Activated CD4-positive, alpha-beta T cell treated with anti-CD3 and anti-CD28 coated beads for 4 hours (primary cell): ENCODE measurements at places on chromosomes 6 and 20.

DNA sequence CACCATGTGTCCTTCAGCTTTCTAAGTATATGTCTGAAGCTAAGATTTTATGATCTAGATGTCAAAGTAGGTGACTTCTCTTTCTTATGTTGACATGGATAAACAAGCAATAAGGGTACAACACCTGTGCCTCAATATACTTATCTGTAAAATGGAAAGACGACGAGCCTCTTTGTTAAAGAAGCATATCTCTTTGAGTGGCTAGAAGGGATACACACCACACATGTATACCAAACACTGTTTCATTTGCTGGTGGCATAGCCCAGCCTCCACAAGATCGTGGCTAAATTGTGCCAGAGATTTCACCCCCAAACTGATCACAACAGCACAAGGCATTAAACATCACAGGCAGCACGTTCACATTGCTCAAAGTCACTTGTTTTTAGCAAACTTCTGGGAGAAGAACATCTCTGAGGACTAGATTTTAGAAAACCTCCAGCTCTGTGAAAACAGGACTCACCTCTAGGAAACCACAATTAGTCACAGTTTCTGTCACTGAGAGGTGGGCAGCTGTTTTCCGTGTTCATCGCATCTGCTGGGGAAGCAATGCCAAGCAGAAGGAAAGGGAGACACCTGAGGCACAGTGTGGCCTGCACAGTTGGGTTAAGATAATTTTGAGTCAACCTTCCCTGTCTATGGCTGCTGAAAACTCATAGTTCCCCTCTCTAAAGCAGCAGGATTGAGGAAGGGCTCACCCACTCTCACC is 263.0 kb upstream of the PLCB4 start:
- no peak for DNase-seq

DNA sequence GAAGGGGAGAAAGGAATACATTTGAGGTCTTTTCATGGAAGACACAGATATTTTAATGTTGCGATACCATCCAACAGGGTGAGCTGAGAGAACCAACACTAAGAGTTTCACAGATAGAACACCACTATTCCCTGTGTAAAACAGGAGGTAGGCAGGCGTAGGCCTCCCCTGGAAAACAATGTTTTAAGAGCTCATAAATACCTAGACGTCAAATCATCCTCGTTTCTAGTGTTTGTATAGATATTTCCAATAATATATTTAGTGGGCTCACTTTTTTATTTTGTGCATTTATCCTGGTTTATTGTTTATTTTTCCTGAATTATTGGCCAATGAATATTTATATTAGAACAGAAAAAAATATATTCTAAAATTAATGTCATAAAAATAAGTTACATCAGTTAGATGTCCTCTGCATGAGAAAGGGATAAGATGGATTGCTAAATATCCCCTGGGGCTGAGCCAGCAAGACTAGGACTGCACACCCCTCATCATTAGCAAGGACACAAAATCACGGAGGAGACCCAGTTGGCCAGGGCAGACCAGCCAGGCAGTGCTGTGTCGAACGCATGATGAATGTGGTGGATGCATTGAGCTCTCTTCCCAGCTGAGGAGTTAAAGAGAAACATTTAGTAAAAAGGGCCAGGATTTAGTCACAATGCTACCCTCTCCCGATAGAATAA is 380.5 kb downstream of the C6orf118 start:
- DNase-seq: no peak

DNA sequence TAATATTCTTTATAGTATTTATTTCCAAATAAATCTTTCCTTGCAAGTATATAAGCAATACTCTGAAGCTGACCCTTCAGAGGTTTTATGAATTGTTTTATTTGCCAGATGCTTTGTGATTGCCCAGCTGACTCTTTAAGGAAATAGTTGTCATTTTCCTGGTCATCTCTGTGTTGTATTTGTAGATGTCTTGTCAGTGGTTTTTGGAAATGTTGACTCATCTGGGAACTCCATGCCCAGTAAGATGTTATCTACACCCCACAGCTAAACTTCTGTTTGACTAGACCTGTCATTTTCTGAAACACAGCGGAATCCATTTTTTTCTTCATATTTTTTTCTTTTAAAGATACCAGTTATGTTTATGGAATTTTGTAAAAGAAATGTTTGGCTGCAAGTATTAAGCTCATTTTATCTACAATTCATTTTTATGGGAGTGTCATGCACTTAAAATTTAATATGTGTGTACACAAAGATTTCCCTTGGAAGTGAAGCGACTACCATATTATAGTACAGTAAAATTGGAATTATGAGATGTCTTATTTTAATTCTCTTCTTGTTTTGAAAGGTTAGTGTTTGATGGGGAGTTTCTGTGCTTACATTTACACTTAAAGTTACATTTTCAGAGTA is 491.0 kb downstream of the NKAIN2 start:
- DNase-seq: no peak

DNA sequence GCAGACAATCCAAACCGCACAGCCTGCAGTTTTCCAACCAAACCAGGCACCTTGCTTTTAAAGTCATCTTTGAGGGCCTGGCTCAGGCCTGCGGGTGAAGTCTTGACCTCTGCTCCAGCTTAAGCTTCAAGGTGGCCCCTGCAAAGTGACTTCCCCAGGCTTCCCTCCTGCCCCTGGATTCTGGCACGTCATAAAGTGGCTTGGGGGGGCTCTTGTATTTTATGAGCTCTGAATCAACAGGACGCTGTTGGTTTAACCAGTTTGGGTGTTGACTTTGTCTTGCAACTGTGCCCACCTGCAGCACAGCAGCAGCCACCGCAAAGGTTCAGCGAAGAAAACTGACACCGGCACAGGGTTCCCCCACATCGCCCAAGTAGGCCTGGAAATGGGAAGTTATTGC is 81.2 kb downstream of the NFATC2 start:
- no peak for DNase-seq

- no peak for DNase-seq
Observed at GRCh38 chr6:79239536-79240168, 5.2 kb upstream of the HMGN3 start.

- DNase-seq: no peak
Observed at GRCh38 chr6:94270091-94270948, 851.0 kb upstream of the EPHA7 start.

DNA sequence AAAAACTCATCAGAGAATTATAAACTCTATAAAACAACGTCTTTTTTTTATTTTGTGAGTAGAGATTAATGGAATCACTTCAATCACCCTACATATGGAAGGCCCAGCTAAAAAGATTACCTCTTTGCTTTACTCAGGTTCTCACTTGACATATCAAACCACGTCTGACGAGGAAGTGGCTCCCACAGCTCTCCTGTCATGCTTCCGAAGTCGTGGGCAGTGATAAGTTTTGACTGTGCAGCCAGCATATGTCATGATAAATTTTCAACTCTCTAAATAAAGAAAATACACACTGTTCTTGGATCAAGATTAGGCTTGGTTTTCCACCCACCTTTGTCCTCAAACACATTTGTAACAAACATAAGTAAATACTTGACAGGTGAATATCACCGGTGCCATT is 279.5 kb upstream of the RNF217 start:
- DNase-seq: no peak
